ENCODE measurements at places on chromosomes 5 and 9.
A peak's percentile ranks its signal among the peaks of the same experiment; 100 is the strongest.

- no peak for DNase-seq
These were observed 15.9 kb downstream of the TLR4 start for GRCh38 chr9:117720066-117720465.

GRCh38 chr5:132761321-132762240 lies 14.4 kb downstream of the CCNI2 start:
- DNase-seq: no peak

- DNase-seq: no peak
These were observed 2366.3 kb upstream of the C9orf72 start for GRCh38 chr9:29939559-29939958.

DNA sequence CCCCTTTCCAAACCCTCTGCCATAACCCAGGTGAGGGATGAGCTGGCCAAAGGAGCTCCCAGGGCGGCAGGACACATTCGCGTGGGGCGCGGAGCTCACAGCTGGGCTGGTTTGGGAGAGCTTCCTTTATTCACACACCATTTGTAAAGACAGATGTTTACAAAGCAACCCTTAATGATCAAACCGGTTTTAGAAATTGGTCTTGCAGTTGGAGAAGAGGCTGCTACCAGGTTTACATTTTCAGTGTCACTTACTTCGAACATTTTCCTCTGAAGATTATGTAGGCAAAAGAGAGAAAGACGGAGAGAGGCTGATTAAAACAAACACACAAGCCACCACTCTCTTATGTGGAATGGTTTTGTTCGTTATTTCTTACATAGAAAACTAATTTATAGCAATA lies 648.7 kb downstream of the IRX1 start:
- DNase-seq: no peak

- no peak for DNase-seq
These were observed 185.4 kb upstream of the ADCY2 start for GRCh38 chr5:7210549-7210948.

- no peak for DNase-seq
These were observed 28.0 kb downstream of the NLN start for GRCh38 chr5:65749956-65750355.

DNA sequence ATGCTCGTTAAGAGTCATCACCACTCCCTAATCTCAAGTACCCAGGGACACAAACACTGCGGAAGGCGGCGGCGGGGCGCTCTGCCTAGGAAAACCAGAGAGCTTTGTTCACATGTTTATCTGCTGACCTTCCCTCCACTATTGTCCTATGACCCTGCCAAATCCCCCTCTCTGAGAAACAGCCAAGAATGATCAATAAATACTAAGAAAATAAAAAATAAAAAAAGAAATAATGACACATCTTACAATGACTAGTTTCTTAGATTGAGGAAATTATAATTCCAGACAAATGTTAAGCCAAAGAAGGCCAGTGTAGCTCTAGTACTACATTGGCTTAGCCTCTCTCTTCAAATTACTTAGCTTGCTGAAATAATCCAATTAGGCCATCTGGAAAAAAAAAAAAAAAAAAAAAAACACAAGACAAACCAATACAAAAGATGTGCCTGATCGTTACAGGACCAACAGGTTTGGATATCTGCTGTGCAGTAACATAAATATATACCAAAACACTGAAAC lies 58.0 kb downstream of the ANXA2R start:
- DNase-seq: no peak

DNA sequence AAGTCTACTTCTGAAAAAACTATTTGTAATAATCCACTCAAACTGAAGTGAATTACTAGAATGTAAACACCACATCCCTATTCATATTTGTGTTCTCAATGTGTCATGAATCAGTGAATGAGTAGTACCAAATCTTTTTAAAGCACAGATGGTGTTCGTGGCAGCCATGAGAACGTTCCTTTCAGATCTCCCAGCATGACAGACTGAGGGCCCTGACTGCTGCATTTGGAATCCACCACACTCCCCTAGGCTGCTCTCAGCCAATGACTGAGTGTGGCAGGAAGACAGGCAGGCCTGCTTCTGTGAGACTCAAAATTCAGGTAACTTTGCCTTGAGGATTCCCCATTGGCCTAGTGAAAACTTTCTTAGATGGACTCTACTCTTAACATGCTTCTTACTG lies 10.9 kb upstream of the JMY start:
- DNase-seq: no peak

- DNase-seq: no peak
These were observed 123.7 kb downstream of the EBF1 start for GRCh38 chr5:158976035-158976434.

- no peak for DNase-seq
These were observed 68.5 kb upstream of the IQGAP2 start for GRCh38 chr5:76334574-76334973.

DNA sequence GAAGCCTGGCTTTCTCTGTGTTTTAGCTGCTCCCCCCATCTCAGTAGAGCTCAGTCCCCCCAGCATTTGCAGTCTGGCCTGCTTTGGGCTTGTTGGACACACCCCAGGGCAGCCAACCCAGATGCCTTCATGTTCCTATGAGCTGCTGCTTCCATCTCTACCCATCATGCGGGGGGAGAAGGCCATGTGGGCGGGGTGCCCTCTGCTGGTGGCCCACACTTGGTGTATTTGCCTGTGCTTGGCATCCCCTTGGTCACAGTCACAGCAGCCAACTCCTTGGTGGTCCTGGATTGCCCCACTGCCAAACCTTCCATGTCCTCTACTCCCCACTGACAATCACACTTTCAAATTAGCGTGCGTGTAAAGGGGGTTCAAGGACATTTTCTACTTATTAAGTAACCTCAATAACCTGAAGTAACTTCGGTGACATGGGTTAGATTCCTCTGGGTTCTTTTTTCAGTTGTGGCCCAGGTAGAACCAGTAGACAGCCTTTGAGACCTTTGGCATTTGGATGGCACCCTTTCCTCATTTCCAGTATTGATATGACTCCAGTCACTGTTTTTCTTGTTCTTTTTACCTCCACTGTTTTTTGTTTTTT lies 42.8 kb downstream of the SNX30 start:
- peak; percentile 24 for DNase-seq

DNA sequence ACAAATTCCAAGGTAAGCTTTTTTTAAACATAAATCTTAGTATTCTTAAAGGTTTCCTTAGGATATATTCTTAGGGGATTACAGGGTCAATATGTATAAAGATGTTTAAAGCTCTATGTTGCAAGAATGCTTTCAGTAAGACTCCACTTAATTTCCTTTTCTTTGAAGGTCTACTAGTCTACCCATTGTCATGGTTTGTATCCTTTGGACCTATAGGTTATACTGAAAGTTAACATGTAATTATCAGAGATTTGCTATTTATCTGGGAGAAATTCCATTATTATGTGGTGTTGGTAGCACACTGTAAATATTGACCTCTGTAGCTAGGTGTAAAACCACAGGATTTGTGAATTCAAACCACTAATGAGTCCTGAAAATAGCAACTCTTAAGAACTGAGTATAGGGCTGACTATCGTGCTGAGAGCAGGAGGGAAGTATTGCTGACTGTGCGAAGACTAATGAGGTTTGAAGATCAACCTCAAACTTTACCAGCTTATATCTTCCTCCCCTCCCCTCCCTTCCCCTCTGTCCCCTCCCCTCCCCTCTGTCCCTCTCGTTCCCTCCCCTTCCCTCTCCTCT lies 85.6 kb downstream of the GADD45G start:
- DNase-seq: no peak

GRCh38 chr9:93258818-93259489 lies 75.0 kb downstream of the WNK2 start:
- DNase-seq: peak; percentile 6

Data from uterus (tissue), 4 donors.